ENCODE measurements at places on chromosomes 6 and 20.

GRCh38 chr6:44558832-44559251 lies 171.3 kb downstream of the CDC5L start:
- DNase-seq, result no peak

DNA sequence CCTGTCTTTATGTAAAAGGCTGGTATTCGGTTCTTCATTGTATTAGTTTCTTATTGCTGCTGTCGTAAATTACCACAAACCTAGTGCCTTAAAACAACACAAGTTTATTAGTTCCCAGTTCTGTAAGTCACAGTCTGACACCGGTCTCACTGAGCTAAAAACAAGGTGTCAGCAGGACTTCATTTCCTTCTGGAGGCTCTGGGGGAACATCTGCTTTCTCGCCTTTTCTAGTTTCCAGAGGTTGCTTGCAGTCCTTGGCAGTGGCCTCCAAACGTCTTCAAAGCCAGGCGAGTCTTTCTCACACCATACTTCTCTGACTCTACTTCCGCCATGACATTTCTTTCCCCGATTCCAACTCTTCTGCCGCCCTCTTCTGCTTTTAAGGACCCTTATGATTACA lies 43.0 kb upstream of the ZFAND3 start:
- DNase-seq, result no peak

DNA sequence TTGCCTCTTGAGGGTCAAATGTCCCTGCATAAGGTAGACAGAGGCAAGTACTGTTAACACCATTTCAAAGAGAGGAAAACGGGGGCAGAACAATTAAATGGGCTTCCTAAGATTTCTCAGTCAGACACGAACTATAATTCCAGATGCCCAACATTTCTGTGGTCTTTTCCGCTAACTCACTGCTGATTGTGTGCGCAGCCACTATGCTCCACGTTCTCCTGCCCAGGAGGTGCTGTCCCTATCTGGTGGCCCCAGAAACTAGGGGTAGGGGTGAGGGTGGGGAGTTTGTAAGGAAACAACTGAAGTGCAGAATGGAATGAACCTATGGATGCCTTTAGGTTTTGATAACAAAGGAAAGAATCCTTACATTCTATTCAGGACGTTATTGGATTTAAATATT lies 86.1 kb upstream of the BACH2 start:
- DNase-seq, result no peak

DNA sequence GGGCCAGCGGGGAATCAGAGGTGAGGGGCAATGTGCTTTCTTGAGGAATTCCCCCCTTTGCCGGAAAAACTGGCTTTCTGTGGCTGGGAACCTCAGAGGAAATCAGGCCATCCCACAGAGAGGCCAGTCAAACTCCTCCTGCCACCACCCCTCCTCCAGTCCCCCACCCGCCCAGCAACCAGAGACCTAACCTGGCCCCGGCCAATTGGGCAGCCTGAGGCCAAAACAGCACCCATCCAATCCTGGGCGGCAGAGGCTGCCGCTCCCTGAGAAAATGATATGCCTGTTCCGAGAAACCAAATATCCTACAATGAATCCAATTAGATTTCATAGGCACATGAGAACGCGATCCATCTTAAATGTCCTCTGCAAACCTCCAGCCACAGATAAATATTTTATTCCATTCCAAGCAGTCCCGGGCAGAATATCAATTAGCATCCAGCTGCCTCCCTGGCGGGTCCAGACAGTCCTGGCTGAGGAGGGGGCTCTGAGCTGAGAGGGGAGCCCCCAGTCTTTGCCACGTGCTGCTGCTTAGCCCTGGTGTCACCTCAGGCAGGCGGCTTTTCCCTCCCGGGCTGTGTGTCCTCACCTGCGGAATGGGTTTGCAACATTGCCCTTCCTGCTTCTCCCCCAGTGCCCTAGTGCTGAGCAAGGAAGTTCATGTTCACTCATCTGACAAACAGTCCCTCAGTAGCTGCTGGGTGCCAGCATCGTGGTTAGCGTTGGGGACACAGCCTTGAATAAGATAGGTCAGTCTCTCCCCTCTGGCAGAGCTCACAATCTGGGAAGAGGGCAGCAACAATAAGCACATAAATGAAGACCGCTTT lies 95.0 kb downstream of the DLGAP4 start:
- no peak for DNase-seq

DNA sequence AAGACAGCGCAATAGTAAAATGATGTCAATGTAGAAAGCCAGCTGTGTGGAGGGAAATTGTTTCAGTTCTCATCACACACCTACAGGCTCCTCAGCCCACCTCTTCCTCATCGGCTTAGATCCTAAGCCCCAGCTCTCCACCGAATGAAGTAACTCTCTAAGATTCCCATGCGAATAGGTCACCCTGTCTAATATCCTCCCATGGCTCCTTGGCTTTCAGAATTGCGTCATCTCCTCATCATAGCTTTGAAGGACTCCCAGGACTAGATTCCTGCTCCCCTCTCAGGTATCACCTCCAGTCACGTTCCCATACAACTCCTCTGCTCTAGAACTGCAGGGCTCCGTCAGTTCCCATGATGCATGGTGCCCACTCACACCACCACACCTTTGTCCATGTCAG lies 16.2 kb upstream of the SLC22A16 start:
- no peak for DNase-seq

Data from cortex of kidney (tissue), 1 donor.